ENCODE measurements at places on chromosomes 1 and 21.

- DNase-seq: no peak
These were observed 354.6 kb downstream of the PDE4B start for GRCh38 chr1:66147226-66147835.

DNA sequence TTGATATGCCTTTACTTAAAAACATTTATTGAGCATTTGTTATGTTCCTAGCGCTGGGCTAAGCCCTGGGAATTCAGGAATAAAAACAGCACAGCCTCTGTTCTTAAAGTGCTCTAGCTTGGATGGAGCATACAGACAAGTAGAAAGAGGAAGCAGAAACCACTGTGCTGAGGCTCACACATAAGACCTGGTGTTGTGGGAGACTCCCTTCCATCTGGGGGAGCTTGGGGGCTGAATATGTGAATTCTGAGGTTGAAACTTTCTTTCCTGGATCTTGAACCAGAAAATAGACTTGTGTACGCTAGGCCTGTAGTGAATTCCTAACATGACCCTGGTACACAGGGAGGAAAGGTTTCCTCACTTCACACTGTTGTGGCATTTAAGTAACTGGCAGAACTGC is 209.9 kb downstream of the ZNF326 start:
- no peak for DNase-seq

- DNase-seq: no peak
These were observed 1.8 kb downstream of the CHRM3 start for GRCh38 chr1:239388159-239388485.

GRCh38 chr1:2273401-2274090 is 45.4 kb downstream of the SKI start:
- DNase-seq: no peak

GRCh38 chr1:89918794-89919155 is 76.1 kb upstream of the ZNF326 start:
- DNase-seq: no peak

- DNase-seq: no peak
These were observed 15.1 kb downstream of the CRP start for GRCh38 chr1:159699246-159699645.

Measured in AG09309 (cell line).